ENCODE measurements at places on chromosomes 12 and 14.

DNA sequence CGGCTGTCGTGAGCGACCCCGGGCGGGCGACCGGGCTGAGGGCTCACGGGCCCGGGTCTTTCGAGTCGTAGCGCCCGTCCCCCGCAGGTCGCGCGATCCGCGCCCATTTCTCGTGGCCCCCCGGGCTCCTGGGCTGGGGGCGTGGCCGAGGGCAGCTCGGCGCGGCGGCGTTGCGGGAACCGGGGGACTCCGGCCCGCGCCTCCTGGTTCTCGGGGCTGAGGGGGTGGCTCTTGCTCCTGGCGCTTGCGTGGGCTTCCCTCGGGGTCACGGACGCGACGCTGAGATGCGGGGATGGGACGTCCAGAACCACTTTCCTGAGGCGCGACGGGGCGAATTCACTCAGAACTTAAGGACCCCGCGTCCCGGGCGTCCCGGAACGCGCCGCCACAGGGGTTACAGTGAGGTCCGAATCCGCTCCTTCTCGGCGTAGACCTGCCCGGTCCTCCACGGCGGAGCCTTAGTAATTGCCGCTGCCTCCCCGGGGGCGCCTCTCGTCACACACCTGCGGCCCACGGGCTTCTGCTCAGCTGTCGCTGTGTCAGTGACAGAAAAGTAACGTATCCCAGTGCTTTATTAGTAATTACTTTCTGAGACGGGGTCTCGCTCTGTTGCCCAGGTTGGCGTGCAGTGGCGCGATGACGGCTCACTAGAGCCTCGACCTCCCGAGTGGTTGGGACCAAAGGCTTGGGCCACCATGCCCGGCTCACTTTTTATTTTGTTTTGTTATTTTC lies 606 bp downstream of the EP400 start:
- no peak for DNase-seq

DNA sequence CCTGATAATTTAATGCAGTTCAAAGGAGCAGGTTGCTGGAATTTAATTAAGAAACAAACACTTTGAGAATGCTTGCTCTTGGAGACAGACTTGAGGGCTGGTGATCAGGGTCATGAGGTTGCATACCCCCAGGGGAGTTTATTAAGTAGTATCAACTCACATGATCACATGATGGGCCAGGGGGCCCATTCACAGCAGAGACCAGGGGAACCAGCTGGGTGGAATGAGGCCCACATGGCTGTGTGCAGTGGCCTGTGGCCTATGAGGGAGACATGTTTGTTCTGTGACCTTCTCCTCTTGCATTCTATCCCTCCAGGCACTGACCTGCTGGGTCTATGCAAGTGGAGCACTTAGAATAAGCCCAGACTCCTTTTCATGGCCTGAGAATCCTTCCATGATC lies 266.6 kb upstream of the PWP1 start:
- DNase-seq: no peak

DNA sequence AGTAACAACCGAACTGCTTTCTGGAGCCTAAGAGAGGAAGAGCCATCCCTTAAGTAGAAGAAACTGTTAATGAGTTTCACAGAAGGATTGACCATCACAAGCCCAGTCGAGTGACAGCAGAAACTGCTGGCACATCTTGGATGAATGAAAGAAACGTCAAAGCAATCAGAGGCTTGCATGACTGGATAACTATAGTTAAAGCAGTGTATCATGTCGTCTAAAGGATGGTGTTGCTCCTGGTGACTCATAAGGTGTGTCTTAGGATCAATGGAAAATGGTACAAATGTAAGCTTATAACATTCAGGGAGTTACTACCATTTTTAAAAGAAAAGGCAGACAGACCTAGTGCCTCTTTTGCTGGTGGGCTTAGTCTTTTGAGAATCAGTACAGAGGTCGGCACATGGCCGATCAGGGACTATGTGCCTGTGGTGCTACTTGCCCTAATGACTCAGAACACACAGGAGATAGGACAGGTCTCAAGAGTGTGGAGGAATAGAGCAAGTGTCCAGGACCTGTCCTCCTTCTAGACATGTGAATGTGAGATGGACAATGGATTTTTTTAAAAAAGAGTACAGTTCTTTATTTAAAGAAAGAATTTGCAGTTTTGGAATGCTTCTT lies 55.7 kb downstream of the TMX1 start:
- DNase-seq: no peak

DNA sequence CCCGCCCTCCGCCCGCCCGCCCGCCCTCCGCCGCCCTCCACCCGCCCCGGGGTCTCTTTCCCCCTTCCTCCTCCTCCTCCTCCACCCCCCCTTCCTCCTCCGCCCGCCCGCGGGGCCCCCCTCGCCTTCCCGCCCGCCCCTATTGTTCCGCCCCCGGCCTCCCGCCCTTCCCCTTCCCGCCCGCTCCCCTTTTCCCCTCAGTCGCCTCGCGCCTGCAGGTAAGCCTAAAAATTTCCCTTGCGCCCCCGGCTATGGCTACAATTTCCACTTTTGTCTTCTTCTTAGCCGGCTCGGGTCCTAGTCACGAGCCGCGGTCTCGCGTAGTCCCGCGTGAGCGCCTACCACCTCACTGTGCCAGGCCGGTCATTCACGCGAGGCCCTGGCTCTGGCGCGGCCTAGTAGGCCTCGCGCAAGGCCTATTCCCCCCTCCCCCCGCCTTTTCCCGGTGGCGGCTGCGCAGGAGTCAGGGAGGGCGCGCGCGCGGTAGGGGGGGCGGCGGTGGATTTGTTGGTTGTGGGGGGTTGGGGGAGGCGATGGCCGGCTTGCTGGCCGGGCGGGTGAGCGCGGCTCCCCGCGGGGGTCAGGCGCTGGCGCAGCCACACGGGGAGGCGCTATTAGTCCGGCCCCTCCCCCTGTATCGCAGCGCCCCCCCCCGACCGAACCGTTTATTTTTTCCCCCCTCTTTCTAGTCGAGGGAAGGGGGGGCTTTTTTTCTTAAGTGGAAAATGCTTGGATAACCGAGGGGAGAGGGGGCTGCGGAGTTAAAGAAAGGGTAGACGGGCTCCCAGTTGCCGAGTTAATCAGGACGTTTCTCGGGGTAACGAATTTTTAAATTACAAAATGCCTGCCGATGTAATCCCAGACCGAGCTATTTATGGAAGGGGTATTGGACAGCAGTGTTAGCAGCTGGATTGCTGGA lies 516 bp downstream of the PCBP2 start:
- peak; percentile 49 for DNase-seq

DNA sequence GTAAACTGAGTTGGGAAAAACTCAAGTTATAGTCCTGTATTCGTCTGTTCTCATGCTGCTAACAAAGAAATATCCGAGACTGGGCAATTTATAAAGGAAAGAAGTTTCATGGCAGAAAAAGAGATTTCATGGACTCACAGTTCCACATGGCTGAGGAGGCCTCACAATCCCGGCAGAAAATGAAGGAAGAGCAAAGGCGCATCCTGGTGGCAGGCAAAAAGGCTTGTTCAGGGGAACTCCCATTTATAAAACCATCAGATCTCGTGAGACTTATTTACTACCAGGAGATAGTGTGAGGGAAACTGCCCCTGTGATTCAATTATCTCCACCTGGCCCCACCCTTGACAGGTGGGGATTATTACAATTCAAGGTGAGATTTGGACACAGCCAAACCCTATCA lies 292.6 kb upstream of the SYT1 start:
- DNase-seq: no peak

DNA sequence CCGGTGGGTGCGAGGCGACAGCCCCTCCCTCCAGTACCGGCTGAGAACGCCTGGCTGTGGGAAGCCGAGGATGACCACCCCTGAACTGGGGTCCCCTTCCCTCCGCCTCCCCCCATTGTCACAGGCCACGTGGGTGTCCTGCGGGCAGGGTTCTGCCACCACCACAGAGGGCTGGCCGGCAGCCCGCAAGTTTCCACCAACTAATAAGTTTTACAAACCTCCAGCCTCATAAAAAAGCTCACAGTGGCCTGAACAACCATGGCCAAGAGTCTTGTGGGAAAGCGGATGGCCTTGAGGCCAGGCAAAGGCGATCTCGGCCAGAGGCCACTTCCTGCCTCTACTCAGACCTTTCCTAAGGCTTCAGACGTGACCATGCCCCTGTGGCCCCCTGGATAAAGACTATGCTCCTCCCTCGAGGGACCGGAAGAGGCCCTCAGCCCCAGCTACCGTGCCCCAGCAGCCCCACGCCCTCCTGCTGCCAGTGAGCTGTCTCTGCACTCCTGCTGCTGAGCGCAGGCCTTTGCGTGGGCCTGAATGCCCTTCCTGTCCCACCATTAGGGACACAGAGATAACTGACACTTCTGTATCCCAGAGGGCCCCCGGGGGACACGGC lies 46.1 kb upstream of the DLK1 start:
- no peak for DNase-seq

DNA sequence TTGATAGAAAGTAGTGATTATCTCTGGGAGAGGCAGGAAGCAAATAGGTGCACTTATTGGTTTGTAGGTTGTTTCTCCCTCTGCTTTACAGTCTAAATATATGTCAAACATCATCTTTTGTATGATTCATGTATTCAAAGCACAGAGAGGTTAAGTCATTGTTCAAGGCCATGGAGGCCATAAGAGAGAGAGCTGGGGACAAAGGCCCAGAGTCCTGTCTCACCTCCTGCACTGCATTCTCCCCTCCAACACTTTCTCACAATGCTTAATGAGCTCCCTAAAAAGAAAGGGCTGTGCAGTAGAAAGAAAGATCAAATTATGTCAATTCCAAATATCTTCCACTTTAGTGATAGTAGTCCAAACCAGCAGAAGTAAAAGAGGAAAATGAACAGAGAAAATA lies 180.4 kb upstream of the DIO3 start:
- no peak for DNase-seq

DNA sequence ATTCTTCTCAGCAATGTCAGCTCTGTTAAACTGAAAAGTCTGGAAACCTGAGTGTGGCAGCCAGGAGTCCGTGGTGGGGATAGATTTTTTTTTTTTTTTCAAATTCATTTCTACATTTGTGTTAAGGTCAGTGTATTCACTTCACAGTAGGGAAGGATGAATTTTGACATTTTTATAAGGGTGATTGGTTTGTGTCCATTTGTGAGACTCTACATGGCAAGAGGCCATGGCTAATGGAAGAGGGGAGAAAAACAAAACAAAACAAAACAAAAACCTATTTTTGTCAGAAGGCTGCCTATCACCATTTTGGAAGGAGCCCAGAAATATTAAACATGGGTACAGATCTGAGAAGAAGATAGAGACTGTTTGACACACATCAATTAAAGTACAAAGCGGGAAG lies 176.1 kb downstream of the RMST start:
- no peak for DNase-seq

DNA sequence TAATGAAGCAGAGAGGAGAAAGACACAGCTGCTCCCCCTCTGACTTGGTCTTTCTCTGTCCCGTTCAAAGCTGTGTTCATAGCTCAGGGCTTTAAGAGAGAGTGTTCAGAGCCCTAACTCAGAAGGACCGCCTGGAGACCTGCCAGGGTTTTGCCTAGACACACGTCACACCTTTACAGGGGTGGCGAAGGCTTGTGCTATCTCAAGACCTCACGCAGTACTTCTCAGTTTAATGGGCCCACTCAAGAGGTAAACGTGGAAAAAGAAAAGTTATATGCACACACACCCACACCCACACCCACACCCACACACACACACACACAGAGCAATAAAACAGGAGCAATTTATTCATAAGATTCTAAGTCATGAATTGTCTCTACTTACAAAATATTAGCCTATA lies 374.3 kb downstream of the C12orf75 start:
- no peak for DNase-seq

- DNase-seq: no peak
Observed at GRCh38 chr14:90613453-90613852, 202.8 kb downstream of the TTC7B start.

DNA sequence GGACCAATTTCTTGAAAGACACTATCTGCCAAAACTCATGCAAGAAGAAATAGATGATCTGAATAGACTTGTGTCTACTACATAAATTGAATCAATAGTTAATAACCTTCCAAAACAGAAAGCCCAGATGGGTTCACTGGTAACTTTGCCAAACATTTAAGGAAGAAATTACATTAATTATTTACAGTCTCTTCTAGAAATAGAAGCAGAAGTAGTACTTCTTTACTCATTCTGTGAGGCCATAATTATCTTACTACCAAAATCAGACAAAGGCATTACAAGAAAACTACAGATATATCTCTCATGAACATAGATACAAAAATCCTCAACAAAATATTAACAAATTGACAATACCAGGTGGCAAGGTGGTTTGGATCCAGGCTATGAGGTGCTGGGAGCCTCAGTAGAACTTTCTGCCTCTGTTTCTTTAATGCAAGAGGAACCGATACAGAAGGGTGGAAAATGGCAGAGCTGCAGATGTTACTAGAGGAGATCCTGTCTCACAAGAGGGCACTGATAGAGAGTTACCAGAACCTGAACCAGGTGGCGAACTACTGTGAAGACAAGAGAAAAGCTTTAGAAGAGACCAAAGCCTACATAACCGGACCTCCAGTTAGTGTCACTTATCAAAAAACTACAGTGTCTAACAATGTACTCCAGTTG lies 33.7 kb upstream of the KTN1 start:
- DNase-seq: no peak

GRCh38 chr14:101409006-101409543 lies 152.2 kb upstream of the DIO3 start:
- DNase-seq: no peak

- no peak for DNase-seq
Observed at GRCh38 chr14:65966188-65966587, 520.0 kb upstream of the CCDC196 start.

DNA sequence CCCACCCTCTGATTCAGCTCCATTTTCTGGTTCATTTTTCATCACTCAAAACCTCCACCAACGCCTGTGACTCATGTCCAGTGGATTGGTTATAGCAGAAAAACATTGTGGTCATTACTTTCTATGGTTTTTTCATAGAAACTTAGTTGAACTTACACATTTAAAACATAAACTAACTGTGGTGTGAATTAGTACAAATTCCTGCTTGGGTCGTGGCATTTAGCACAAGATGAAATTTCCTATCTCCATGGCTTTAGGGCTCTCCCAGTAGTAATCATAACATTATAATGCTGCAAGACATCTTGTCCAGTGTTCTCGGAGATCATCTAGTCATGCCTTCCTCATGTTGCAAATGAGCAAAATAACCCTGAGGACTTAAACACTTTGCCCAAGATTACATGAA lies 7.1 kb downstream of the RNASE7 start:
- no peak for DNase-seq

GRCh38 chr14:99690636-99691035 lies 6.5 kb downstream of the CYP46A1 start:
- DNase-seq: no peak

DNA sequence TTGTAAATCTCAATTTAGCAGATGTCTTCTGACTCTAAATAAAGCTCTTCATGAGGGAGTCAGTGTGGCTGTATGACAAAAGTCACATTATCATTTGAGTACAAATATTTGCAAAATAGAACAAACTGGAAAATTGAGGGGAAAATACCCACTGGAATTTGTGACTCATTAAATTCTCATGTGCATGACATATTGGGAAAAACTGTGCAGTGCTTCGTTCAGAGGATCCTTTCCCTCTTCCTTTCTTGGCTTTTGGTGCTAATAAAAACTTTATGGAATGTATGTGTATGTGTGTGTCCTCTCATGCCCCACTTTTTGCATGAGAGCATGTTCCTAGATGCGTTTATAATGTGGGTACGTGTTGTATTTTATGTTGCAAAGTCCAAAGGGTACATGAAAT lies 267.8 kb downstream of the KTN1 start:
- no peak for DNase-seq

GRCh38 chr14:21917699-21918436 lies 244.2 kb upstream of the OR4E1 start:
- DNase-seq: peak; percentile 35

GRCh38 chr14:45212231-45212630 lies 40.8 kb downstream of the MIS18BP1 start:
- no peak for DNase-seq
